ENCODE measurements at places on chromosomes 7 and 10.

GRCh38 chr10:378930-379704 lies 243.9 kb downstream of the ZMYND11 start:
- DNase-seq = no peak

GRCh38 chr7:51019191-51019844 lies 236.6 kb upstream of the GRB10 start:
- DNase-seq = no peak

GRCh38 chr10:123391275-123392028 lies 237.2 kb downstream of the BUB3 start:
- no peak for DNase-seq

DNA sequence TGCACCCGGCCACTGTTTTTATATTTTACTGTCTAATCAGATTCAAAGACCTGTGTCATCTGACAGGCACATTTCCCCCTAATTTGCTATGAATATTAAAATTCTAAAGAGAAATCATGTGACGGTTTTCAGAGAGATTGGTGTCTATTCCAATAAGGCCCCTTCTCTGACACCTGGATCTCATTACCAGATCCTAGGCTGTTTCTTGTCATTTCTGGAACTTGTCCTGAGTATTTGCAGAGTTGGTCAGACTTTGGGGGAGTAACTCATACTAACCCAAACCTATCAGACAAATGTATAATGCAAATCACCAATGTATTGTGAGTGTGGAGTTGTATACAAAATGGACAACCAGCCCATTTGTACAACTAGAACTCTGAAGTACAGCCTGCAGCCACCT lies 29.5 kb downstream of the MYO1G start:
- no peak for DNase-seq

DNA sequence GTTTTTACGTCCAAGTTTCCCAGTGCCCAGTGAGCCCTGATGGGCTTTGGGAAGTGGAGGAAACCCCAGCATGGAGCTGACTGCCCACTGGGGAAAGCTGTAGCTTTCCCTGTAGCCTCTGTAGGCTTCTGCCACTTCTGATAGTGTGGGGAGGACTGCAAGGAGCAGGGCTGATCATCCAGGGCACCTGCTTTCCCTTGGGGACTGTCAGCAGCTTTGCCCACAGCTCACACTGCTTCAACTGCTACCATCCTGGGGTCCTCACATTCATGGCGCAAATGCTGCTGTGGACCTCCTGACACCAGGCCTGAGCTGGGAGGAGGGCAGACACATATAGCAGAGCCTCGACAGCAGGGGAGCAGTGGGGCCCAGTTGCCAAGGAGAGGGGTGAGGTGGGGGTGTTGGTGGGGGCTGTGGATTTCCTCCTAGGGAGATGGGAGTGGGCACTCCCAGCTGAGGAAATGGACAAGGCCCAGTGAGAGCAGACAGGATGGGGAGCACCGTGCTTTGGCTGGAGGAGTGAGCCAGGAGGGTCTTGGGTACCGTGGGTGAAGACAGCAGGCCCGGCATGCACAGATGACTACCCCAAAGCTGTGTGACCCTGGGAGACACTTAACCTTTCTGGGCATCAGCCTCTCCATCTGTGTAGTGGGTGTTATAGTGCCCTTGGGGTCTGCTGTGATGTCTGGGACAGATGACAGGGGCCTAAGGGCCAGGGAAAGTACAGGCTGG lies 16.2 kb downstream of the RAMP3 start:
- no peak for DNase-seq

- no peak for DNase-seq
Measured at GRCh38 chr7:70570029-70570428, 561.9 kb upstream of the GALNT17 start.

DNA sequence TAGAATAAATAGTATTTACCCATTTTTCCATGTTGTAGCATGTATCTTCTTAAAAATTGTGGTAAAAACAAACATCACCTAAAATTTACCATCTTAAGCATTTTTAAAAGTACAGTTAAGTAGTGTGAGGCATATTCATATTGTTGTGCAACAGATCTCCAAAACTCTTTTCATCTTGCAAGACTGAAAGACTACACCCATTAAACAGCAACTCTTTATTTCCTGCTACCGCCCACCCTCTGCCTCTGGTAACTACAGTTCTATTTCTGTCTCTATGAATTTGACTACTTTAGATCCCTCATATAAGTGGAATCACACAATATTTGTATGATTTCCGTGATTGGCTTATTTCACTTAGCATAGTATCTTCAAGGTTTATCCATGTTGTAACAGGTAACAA lies 40.0 kb upstream of the AGBL3 start:
- DNase-seq = no peak

GRCh38 chr10:47453141-47454007 lies 30.5 kb downstream of the ANXA8 start:
- DNase-seq = no peak

DNA sequence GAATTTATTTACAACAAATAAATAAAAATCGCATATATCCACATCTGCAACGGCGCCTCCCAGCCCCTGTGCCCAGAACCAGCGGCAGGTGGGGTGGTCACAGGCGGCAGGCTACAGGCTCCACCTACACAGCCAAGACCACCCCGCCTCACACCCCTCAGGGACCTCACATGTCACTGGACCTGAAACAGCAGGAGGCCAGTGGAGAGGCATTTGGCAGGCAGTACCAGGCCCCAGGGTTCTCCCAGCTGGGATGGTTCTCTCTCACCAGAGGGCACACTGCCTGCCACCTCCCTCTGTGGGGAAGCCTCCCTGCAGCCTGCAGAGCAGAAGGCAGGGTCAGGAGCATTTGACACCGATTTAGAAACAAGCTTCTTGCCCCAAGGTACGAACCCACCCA lies 81.5 kb downstream of the MAD1L1 start:
- DNase-seq = no peak

DNA sequence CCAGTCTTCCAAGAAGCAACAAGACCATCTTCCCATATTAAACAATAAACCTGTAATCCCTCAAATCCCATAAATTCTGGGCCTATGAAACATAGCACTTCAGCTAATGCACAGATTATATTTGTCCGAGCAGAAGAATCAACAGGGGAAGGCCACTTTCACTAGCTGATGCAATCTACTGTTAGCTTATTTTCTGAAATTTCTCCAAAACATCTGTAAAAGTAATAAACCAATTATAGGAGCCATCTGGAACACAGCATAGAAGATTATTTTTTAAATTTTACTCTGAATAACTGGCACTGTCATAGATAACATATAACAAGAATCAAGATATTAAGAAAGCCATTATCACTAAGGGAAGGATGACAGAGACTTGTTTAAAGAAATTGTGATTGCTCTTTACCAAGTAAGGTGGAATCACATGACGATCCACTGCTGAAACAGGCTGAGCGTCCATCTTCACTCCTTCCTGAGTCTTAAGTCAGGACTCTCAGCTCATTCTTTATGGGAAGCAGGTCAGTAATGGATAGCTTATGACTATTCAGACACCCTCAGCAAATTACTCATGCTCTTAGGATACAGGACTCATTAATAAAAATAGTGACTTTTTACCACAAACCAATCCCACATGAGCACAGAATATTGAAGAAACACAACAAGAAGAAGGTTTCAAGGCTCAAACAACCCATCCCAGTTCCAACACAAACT lies 719.5 kb downstream of the XPNPEP1 start:
- no peak for DNase-seq

GRCh38 chr7:80047856-80048459 lies 86.7 kb upstream of the GNAI1 start:
- DNase-seq = no peak

DNA sequence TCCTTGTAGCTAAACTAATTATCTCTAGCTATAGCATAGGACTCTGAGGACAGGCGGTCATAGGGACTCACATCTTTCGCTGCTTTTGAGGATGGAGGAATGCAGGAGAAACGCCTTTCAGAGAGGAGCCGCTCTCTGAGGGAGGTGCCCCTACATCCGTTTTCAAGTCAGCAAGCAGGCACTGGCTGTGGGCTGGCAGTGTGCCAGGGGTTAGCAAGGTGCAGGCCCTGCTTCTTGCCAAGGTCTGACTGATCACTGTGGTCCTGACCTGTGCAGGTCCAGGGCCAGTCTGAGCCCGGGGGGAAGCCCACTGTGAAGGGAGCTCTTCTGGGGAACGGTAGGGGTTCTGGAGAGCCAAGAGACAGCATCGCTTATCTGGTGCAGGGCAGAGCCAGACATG lies 89.4 kb downstream of the SH3PXD2A start:
- peak; percentile 40 for DNase-seq

DNA sequence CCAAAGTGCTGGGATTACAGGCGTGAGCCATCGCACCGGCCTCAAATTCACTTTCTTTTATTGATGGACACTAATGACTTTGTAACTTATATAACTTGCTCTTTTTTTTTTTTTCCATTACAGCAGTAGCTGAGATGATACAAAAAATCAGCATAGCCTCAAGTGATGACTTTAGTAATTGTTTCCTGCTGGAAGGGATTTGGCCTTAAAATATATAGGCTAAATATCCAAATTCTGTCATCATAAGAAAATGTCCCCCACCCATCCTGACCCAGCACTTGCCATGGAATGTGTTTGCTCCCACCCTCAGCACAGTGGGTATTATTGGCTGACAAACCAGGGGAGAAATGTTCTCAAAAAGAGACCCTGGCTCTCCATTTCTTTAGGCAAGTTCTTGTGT lies 1264.1 kb upstream of the AUTS2 start:
- DNase-seq = no peak

- no peak for DNase-seq
Measured at GRCh38 chr7:99139036-99139435, 4.9 kb downstream of the SMURF1 start.

GRCh38 chr10:110524859-110525232 lies 27.1 kb downstream of the DUSP5 start:
- DNase-seq = no peak

GRCh38 chr10:126731610-126731990 lies 61.1 kb upstream of the C10orf90 start:
- no peak for DNase-seq

GRCh38 chr10:123562811-123563580 lies 103.2 kb upstream of the GPR26 start:
- no peak for DNase-seq

DNA sequence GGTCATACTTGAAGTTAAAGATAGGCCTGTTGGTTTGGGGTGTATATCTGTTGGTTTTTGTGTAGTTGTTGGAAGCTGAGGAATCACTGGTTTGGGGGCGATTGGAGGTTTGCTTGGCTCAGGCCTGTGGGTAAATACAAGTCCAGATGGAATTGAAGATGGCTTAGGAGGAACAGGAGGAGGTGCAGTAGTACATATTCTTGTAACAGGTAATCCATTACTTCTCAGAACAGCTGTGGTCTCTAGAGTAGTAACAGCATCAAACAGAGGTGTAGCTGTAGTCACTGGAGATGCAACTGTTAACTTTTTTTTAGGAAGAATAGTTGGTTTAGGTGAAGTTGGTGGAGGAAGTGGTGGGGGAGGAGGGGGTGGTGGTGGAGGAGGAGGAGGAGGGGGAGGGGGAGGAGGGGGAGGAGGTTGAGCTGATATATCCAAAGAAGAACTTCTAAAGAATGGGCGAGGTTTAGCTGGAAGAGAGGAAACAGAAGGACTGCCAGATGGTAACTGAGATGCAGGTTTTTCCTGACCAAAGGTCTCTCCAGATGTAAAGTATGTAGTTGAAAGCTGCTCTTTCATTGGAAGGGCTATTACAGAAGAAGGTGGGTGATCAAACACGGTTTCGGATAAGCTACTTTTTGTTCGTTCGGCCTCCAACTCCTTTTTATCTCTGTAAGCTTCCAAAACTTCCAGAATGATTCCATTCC lies 209.2 kb downstream of the PCLO start:
- DNase-seq = no peak

GRCh38 chr10:77866598-77866997 lies 60.0 kb downstream of the DLG5 start:
- no peak for DNase-seq

- no peak for DNase-seq
Measured at GRCh38 chr10:116015583-116016333, 257.2 kb downstream of the GFRA1 start.

DNA sequence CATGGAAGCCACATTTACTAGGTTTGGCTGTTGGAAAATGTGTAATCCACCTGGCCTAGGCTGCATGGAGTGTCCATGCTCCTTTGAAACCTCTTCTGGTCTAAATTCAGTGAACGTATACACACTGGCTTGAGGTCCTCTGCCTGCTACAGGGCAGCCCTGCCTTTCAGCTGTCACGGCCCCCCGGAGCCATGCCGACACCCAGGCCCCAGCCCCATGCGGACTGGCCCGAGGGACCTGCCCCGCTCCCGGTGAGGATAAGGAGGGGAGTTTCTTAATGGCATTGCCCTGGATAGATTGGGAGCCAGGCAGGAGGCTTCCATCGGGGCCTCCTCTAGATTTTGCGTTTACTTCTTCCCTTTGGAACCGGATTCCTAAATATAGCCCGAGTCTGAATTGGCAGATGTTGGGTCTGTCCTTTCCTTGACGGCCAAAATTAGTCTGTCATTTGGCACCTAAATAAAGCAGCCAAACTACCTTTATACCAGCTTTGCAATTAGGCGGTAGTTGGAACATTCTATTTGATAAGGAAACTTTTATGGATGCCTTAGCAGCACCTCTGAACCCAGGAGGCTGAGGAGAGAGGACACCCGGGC lies 72.1 kb upstream of the SH2B2 start:
- DNase-seq = no peak

GRCh38 chr10:97549587-97550322 lies 22.8 kb upstream of the ANKRD2 start:
- no peak for DNase-seq

DNA sequence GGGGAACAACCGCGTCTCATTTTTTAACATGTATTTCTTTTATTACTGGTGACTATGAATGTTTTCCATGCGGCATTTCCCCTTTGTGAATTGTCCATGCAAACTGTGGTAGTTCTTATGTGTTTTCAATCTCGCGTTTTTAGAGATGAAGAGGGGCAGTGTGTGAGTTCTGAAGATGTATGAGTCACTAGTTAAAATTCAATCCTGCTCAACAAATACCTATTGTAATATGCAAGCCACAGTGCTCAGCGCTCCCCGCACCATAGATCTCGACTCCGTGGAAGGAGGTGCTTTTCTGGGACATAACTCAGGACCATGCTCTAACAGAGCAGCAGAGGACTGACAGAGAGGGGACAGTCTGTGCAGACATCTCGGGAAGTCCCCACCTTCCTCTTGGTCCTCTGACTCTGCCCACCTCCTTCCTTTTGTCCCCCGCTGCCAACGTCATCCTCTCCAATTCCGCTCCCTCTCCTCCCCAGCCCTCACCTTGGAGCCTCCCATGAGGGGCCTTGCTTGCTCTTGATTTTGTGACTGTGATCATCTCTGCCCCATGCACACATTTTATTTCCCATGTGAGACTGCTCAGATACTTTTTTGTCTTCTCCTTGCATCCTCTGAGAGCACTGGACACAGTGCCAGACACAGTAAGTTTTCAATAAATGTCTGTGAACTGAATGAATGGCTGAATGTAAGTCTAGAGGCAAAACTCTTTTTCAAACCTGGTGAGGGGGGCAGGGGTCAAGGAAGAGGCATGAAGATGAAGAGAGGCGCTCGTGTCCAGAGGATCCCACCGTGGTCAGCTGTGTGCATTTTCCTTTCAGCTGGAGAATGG lies 42.7 kb upstream of the PLEKHA1 start:
- DNase-seq = no peak

- DNase-seq = no peak
Measured at GRCh38 chr7:132232406-132232805, 343.9 kb downstream of the PLXNA4 start.

GRCh38 chr10:63767138-63767801 lies 246.1 kb downstream of the REEP3 start:
- DNase-seq = no peak

GRCh38 chr10:2905851-2906250 lies 161.5 kb upstream of the PFKP start:
- DNase-seq = no peak
